ENCODE measurements at places on chromosomes 16 and 17.
A peak's percentile ranks its signal among the peaks of the same experiment; 100 is the strongest.

- peak; percentile 66 for DNase-seq
Measured at GRCh38 chr16:66549284-66550131, at the start of gene TK2. Gene TK2 (minus strand): TSS chr16:66550122. CDS start chr16:66550061, 61 bp downstream.

- DNase-seq, result peak; percentile 95
Measured at GRCh38 chr17:28661635-28662526, at the start of the genes SDF2 and SUPT6H. Gene SDF2 (minus strand): TSS chr17:28661906. CDS start chr17:28661876, 30 bp downstream. Gene SUPT6H (plus strand): TSS chr17:28662205. CDS start chr17:28673402, 11,197 bp downstream.

DNA sequence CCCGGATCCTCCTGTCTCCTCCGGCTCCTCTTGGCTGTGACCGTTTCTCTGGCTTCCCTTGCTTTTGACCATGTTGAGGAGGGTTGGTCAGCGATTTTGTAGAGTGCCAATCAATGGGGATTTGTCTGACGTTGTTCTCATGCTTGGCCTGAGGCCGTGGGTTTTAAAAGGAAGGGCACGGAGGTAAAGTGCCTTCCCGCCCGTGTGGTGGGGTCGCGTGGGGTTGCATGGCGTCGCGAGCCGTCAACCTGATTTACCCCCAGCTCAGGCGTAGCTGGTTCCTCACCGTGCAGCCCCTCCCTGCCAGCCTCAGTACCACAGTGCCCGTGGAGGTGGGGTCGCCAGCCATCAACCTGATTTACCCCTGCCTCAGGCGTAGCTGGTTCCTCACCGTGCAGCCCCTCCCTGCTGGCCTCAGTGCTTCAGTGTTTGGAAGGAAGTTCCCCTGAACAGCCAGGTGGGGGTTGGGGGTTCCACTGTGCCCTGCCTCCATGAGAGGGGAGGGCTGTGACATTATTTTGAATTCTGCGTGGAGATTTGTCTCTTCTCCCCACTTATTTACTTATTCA lies 5.0 kb downstream of the TPSAB1 start:
- DNase-seq, result no peak

DNA sequence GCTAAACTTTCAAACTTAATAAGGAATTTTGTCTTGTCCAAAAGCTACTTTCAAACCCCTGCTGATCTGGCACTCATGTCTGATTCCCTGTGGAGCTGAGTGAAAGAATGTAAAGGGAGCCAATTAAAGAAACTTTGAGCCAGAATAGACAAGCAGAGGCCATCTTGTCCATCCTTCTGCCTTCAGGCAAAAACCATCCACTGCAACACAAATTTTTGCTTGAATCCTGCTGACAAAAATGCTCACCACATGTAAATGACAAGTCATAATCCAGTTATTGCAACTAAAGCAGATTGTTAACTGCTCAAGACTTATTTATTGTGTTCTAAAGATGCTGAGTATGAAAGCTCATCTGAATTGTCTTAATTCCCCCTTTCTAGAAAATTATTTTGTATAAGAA lies 124.0 kb upstream of the HLF start:
- no peak for DNase-seq

GRCh38 chr17:74691151-74691550 lies 21.6 kb downstream of the CD300LF start:
- DNase-seq, result no peak

DNA sequence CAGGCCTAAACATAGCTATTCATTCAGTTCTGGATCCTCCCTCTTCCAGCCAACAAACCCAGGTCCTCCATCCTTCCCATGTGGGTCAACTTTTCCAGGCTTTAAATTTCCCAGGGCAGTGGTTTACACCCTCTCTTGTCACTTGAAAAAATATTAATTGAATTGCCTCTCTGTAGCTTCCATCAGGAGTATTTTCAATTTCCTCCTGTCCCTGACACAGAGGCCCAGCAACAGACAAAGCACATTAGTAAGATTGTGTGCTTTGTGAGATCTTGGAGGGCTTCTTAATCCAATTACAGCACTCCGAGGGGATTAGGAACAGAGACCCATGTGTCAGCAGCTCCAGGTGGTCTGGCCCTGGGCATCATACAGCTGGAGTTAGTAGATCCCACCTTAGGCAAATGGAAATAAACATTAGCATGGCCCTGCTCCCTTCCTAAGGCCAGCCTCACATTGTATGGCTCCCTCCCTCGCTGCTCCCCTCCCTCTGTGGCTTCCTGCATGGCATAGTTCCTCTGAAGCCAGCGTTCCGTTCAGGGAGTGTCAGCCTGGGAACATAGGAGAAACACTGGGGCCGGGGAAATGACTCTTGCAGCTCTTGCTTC lies 132.7 kb upstream of the HSBP1 start:
- DNase-seq, result no peak

DNA sequence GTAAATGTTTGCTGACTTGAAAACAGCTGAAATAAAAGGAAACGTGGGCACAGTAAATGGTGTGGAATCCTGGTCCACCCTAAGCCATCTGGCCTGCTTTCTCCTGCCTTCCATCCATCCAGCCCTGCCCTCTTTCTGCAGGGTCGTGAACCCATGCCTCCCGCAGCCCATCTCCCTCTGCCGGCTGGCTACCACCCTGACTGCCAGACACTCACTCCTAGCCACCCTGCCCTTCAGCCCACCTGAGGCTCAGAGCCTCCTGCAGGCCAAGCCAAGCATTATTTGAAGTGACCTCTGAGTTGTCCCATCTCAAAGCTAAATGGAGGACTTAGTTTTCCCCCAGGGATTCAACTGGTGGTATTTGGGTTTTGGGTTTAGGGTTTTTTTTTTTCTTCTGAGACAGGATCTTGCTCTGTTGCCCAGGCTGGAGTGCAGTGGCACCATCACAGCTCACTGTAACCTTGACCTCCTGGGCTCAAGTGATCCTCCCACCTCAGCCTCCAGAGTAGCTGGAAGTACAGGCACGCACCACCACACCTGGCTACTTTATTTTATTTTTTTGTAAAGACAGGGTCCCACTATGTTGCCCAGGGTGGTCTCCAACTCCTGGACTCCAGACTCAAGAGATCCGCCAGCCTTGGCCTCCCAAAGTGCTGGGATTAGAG lies 8.4 kb downstream of the ZDHHC1 start:
- no peak for DNase-seq

- no peak for DNase-seq
Measured at GRCh38 chr17:17793378-17794214, 43.2 kb downstream of the SREBF1 start.

DNA sequence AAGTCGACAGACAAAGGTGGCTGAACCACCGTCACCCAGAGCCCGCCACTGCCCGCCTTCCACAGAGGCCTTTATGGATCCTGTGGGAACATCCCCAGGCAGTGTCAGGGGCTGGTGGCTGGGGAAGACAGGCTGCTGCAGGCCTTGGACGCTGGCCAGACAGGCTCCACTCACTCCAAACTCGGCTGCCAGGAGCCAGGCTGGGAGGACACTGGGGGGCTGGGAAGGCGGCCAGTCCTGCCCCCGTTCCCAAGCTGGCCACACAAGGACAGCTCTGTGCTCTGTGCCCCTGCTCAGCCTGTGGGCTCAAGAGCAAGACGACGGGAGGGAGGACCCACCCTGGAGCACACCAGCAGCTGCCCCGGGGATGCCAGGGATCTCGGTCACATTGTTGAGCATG lies 7.6 kb upstream of the LCAT start:
- no peak for DNase-seq

- DNase-seq, result no peak
Measured at GRCh38 chr17:68674029-68674925, 73.1 kb upstream of the FAM20A start.

GRCh38 chr17:72254808-72255449 lies 134.1 kb downstream of the SOX9 start:
- DNase-seq, result no peak

- DNase-seq, result no peak
Measured at GRCh38 chr17:15481481-15481880, 14.1 kb upstream of the CDRT4 start.

- DNase-seq, result no peak
Measured at GRCh38 chr16:16052916-16053315, 103.5 kb downstream of the ABCC1 start.

GRCh38 chr17:40646791-40647623 lies 611 bp downstream of the SMARCE1 start:
- peak; percentile 74 for DNase-seq

DNA sequence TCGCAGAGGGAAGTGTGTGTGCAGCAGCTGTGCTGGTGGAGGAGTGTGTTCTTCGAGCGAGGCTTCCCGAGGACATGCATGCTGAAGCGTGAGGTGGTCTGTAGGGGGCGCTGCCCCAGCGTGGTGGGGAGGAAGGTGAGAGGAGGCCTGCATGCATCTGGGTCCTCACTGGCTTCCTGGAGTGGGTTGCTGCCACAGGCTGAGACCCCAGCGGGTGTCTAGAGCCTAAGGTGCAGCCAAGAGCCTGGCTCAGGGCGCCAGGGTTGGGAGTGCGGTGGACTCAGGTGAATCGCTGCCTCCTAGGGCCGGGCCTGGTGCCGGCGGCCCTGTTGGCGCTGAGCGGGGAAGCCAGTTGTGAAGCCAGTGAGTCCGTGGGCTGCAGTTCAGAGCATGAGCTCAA lies 7.5 kb upstream of the HSD3B7 start:
- no peak for DNase-seq

DNA sequence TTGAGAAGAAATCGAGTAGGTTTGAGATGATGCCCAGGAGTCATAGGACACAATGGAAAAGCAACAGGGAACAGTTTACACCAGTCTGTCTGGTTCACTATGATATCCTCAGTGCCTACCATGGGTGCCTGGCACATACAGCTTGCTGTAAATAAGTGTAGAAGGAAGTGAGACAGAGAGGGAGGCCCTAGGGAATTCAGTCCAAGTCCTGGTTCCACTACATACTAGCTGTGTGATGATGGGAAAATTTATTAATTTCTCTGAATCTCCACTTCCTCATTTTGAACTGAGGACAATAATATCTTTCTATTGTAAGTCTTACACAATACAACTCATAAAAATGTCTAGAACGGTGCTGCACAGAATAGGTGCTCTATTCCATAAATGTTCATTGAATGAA lies 53.3 kb upstream of the LYRM9 start:
- DNase-seq, result no peak

DNA sequence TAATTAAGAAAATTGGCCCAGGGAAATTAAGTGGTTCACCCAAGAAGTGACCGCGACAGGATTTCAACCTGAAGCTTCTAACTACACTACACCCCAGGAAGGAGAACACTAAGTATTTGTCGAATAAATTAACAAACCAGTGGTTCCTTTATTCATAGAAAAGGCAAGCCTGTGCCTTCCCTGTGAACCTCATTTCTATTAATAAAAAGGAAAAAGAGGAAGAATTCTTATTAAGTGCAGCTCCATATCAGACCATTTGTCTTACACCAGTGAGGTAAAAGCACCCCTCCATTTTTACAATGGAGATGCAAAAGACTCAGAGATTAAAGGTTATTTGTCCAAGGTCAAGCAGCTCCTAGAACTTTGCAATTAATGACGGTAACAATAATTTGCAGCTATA lies 1.7 kb downstream of the COPS3 start:
- DNase-seq, result no peak

- no peak for DNase-seq
Measured at GRCh38 chr16:55301385-55302008, 22.5 kb upstream of the IRX6 start.

DNA sequence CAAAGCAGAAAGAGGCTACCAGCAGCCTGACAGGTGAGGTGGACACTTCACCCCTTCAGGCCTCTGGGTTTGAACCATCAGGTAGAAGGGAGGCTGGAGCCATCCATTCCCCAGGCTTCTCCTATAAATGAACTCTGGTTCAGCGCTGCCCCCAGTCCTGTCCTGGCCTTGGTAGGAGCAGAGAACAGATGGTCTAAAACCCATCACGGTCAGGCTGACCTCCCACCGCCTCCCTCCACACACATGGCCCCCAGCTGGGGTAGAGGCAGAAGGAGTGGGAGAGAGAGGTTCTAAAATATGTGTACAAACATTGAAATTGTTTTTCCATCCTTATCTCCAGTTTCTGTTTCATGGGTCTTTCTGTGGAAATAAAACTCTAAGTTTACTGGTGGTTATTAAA lies 59.7 kb upstream of the DNAJA2 start:
- DNase-seq, result no peak

DNA sequence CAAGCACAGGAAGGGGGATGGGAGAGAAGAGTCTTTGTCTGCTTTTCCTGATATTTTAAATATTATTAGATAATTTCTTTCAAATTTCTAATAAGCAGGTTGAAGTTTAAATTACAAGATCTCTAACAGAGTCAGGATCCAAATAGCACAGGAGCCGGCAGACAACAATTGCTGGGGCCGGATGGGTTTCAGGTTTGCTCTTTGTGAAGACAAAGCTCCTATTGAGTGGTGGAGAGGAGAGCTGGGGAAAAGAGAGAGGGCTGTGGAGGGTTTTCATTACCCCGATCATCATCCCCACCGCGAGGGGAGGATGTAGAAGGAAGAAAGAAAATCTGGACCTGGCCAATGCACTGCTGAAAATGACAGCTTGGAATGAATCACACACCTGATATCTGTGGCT lies 197.3 kb downstream of the SOX9 start:
- DNase-seq, result no peak

- DNase-seq, result no peak
Measured at GRCh38 chr17:4082136-4082924, 60.5 kb downstream of the ZZEF1 start.

- no peak for DNase-seq
Measured at GRCh38 chr16:177981-178667, 1.6 kb downstream of the HBA1 start.

DNA sequence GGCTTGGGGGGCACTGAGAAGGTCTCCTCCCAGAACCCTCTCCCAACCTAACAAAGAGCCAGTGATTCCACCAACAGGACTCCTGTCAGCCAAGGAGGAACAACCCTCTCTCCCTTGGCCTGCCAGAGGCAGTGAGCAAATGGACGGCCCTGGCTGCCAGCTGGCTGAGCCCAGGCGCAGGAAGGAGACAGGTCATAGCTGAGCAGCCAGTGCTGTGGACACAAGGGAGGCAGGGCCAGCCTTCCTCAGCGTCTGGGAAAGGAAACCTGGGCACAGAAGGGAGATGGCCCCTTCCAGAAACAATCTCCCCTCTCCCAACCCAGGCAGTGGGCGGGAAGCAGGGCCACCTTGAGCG lies 2.1 kb downstream of the MPO start:
- DNase-seq, result peak; percentile 26
